ENCODE measurements at places on chromosomes 7 and 10.

- DNase-seq, result no peak
These were observed 250.5 kb downstream of the RAB11FIP2 start for GRCh38 chr10:117796130-117796745.

- no peak for DNase-seq
These were observed 159.2 kb upstream of the FOXP2 start for GRCh38 chr7:114255404-114255841.

DNA sequence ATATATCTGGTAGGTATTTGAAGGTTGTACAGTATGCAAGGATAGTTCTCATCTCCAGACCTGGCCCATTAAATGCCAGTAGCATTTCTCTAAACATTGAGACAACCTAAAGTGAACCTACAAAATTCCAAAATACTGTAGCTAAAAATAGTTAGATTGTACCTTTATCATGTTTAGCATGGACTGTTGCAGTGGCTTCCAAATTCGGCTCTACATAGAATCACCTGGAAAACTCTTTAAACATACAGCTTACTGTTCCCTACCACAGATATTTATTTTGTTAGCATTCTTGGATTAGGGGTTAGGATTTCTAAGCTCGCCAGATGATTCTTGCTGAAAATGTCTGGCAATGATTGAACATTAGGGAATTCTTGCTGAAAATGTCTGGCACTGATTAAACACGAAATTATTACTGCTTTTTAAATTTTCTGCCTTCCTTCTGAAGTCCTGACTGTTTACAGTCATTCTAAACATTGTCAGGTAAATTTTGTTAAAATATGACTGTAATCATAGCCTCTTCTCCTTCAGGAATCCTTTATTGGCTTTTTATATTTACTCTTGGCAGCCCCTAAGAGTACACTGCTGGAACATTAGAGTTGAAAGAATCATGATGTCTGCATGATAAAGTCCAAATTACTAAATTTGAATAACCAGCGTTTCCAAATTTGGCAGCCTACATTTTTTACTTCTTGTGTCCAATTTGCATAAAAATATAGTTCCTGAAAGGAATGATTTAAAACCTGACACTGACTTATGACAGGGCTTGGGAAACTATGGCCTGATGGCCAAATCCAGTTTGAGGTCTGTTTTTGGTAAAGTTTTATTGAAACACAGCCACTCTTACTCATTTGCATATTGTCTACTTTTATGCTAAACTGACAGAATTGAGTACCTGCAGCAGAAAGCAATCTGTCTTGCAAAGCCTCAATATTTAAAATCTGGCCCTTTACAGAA is 40.3 kb downstream of the SHOC2 start:
- DNase-seq, result no peak

- no peak for DNase-seq
These were observed 11.5 kb upstream of the OGA start for GRCh38 chr10:101829561-101830315.

- DNase-seq, result no peak
These were observed 110.5 kb downstream of the VWC2 start for GRCh38 chr7:49883933-49884332.

GRCh38 chr7:114922652-114923402 is 933 bp downstream of the MDFIC start:
- DNase-seq, result no peak

DNA sequence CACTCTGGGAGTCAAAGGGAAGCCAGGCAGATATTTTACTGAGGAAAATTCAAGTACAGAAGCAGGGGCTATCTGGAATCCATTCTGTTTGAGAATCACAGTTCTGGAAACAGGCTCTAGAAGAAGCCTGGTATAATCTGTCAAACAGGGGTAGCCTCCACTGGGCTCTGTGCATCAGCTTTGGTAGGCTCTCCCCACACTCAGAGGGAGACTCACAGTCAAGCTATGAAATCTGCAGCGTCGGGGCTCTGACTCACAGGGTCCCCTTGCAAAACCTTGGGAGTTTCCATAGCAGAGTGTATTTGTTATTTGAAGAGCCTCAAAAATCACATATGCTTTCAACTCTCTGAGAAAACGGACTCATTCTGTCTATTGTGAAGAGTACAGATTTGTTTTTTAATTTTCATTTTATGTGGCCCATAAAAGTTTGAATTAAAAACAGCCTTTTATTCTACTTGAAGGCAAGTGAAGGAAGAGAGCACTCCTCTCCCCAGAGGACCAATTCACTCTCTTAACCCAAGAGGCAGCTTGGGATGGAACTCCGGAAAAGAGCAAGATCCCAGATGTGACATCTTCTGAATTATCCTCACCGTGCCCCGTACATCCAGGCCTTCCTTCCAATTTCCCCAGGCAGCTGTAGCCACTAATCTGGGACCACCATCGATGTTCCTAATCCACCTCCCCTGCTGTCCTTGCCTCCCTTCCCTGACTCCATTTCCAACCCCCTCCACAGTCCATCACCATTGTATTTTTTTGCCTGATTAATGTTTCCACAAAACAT is 590.9 kb upstream of the MGMT start:
- no peak for DNase-seq
